ENCODE measurements at places on chromosomes 4 and X. TPM values are rescaled to one million over a fixed set of nuclear protein-coding genes. Genes with fewer than 3 reads are reported as not detected.

Gene TIGD2
- total RNA-seq = 1.2 TPM

Gene ADAMTS3
- not detected for total RNA-seq

DNA sequence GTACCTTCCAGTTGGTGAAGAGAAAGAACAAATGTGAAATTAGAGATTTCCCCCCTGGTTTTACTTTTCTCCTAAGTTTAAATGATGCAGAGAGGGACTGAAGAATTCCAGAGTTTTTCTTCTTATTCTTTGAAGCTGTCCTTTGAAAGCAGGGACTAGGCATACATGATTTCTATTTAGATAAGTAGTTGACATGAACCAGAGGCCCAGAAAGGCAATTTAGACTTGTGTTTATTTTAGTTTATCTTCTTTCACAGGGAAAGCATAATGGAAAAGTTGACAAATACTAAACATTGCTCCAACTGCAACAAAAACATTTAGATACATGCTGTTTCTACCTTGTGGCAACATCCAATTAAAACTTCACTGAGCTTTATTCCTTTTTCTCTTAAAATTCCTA, 32.0 kb downstream of the PTPN13 start:
- no peak for DNase-seq

- no peak for DNase-seq
Measured at GRCh38 chr4:4752576-4753401, 106.7 kb upstream of the MSX1 start.

- no peak for DNase-seq
Measured at GRCh38 chr4:53380221-53380620, 2.8 kb downstream of the FIP1L1 start.

All from esophagus squamous epithelium (tissue), 5 donors.